ENCODE measurements at places on chromosomes 7 and 10.

DNA sequence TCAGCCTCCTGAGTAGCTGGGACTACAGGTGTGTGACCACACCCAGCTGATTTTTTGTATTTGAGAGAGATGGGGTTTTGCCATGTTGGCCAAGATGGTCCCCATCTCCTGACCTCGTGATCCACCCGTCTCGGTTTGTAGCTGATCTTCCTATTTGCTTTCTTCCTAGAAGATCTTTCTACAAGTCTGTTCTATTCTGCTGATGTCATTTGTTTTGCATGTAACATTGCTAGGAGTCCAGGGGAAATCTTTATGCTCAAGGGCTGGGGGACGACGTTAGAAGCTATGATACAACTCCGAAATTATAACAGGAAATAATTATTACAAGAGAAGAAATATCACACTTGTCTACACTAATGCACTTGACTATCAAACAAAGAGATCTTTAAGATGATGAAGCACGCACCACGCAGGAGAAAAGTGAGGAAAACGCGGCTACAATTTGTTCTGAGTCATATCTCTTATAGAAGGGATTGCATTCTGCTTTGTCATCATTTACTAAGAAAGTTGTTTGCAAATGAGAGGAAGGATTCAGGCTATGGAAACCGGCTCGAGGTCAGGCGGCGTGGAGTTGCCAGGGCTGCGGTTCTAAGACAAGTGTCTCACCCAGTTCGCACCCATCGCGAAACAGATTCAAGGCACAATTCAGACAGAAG, 103.0 kb upstream of the CARD11 start:
- no peak for DNase-seq

GRCh38 chr7:1566687-1567048, 3.2 kb downstream of the PSMG3 start:
- no peak for DNase-seq

GRCh38 chr10:4262449-4262848, 477.4 kb upstream of the KLF6 start:
- DNase-seq = no peak

DNA sequence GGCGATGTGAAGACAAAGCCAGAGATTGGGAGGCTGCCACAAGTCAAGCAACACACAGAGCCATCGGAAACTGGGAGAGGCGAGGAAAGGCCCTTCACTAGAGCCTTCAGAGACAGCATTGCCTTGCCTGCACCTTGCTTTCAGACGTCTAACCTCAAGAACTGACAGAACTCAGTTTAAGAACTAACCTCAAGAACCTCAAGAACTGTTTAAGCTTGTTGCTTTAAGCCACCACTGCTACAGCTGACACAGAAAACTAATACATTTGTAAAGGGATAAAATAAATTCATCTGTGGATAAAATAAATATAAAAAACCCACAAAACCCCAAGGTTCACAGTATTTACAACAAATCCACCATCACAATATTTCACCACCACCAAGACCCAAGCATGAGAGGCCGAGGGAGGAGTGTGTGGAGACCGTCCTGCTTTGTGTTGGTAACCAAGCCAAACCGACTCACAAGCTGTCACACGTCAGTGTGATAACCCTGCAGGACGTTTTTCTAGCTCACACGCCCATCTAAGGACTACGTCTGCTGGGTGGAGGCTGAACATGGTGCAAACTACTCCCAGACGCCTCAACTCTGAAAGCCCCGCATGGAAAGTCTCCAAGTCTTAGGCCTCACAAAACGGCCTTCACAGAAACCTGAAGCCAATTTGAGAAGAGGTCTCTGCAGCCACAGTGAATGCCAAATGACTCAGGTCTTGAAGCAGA, 116.8 kb downstream of the ABLIM1 start:
- DNase-seq = peak; percentile 91

GRCh38 chr10:33365871-33366411, 31.5 kb upstream of the NRP1 start:
- no peak for DNase-seq

- DNase-seq = peak; percentile 24
Observed at GRCh38 chr10:115355162-115355760, 262.1 kb downstream of the ATRNL1 start.

Data from forelimb muscle (tissue), 1 donor.